ENCODE measurements at places on chromosomes 13 and 19.

- DNase-seq = no peak
Measured at GRCh38 chr13:32726374-32727037, 140.3 kb downstream of the PDS5B start.

DNA sequence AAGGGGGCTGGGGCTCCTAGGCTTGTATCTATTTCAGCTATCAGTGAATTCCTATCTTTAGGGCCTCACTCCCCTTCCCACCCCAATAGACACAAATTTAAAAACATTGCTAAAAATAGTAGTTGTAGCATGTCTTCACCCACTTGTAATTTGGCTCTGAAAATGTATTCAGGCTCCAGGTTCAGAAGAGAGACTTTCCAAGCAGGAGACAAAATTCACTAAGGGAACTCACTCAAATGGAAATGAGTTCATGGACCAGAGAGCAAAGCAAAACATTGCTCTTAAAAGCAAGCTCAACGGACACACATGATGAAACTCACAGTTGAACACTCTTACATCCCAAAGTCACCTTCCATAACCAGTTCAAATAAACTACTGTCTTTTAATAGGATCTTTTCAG lies 36.8 kb downstream of the PHF11 start:
- DNase-seq = no peak

DNA sequence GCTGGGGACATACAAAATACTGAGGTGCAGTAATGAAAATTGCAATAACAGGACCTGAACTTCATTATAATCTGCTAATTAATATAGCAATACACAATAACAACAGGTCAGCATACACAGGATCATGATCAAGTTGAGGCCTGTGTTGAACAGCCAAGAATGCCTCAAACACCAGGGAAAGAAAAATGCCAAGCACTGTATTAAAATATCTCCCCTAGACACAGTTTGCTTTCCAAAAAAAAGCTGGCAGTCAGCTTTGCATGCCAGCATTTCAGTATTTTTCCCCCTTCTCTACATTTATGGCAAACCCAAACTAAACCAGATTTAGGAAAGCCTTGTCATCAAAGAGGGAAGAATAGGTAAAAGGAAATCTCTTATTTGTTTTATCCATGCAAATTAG lies 226.9 kb downstream of the LHFPL6 start:
- DNase-seq = no peak

- DNase-seq = no peak
Measured at GRCh38 chr19:13764821-13765394, 586 bp downstream of the MRI1 start.

DNA sequence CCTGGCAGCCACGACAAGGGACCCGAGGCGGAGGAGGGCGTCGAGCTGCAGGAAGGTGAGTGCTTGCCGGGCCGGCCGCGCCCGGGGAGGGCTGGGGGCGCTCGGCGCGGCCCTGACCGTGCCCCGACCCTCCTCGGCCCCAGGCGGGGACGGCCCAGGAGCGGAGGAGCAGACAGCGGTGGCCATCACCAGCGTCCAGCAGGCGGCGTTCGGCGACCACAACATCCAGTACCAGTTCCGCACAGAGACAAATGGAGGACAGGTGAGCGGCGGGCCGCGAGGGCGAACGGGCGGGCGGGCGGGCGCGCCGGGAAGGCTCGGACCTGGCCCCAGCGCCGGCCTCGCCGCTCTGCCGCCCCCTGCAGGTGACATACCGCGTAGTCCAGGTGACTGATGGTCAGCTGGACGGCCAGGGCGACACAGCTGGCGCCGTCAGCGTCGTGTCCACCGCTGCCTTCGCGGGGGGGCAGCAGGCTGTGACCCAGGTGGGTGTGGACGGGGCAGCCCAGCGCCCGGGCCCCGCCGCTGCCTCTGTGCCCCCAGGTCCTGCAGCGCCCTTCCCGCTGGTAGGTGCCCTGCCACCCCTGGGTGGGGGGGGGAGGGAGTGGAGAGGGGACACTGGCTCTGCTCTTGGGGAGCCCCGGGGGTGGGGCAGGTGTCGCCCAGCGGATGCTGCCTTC lies 816 bp downstream of the USF2 start:
- peak; percentile 64 for DNase-seq

DNA sequence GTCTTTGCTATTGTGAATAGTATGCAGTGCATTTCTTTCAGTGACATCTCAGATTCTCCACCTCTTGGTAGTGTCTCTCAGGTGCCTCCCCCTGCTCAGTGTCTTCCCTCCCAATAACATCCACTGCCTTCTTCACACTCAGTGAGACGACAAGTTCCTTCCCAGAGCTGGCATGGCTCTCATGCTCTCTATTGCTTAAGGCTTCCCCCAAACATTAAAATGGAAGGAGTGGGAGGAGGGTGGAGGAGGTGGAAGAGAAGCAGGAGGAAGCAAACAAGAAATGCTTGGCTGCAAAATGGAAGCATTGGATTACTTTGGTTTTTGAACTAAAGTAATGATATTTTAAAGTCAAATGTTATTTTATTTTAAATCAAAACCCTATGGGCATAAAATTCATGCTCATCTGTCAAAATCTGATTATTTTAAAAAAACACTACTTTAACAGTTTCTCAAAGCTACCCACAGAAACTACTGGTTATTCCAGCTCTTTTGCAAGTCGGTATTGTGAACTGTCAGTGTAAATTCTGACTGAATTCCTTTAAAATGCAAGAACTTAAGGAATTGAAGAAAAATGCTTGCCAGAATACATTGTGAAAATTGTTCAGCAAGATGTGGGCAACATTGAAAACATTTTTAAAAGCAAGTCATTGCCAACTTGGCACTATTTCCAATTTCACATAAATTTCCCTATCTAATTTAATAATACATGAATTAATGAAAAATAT lies 727.6 kb upstream of the ARGLU1 start:
- no peak for DNase-seq

GRCh38 chr13:41520660-41521630 lies 63.6 kb downstream of the RGCC start:
- DNase-seq = no peak

DNA sequence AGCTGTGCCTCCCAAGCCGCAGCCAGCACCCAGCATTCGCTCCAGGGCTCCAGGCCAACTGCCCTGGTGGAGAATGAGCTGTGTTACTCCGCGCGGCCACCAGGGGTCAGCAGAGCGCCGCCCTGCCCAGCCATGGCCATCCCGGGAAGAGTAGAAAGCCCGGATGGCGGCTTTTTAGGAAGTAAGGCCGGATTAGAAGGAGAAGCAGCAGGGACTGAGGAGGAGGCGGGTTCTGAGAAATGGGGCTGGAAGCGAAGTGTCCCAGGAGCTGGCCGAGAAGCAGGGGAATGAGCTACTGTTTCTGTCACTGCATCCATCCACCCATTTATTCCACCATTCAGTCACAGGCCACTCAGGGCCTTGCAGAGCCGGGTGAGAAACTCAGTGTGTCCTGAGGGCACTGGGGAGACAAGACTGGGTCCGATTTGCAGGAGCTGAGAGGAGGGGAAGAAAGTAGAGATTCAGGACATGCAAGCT lies 6.6 kb upstream of the NPAS1 start:
- DNase-seq = no peak

GRCh38 chr19:41324231-41324702 lies 14.3 kb downstream of the CCDC97 start:
- no peak for DNase-seq

DNA sequence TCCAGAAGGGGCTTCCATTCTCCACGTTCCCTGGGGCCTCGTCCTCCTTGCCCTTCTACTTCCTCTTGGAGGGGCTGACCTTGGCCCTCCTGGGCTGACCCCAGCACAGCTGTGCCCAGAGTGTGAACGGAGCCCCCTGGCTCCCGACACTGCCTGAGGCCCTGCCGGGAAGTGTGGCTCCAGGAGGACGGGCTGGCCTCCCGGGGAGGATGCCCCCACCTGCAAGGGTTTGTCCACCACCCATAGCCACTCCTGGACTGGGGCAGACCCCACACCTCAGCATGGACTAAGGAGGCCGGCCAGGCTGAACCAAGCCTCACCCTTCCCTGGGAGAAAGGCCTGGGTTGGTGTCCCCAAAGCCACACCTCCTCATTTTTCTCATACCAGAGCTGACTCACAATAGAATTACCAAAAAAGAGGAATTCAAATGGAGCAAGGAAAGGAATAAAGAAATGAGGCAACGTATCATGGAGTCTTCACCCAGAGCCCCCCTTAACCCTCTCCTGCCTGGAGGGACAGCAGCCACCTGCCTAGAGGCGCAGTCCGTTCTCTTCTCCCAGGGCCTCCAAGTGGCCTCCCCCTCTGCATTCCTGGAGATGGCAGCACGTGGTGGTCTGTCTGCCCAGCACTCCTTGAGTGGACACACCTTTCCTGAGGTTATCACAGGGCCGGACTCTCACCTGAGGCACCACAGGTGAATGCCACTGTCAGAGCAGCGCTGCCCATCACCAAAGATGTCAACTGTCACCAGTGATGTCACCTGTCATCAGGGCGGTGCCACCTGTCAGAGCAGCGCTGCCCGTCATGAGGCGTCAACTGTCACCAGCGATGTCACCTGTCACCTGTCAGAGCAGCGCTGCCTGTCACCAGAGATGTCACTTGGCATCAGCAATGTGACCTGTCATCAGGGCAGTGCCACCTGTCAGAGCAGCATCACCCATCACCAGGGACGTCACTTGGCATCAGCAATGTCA lies 3.1 kb upstream of the C13orf46 start:
- no peak for DNase-seq

DNA sequence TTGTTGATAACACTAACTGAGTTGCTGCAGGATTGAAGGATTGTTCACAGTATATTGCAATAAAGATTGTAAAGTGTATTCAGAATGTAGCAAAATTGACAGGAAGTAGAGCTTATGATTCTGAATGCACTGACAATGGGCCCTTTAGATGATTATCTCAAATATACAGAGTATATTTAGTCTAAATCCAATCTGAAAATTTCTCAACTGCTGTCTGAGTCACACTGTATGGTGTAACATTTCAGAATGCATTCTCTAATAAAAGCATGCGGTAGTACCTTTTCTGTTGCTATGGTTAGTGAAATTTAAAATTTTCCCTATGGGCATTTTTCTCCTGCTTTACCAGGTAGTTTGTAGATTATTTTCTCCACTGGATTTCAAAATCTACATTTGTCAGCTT lies 365.2 kb downstream of the PCDH17 start:
- DNase-seq = no peak

GRCh38 chr19:10222201-10222890 lies 8.8 kb downstream of the S1PR2 start:
- DNase-seq = no peak

GRCh38 chr19:7665076-7665475 lies 3.8 kb upstream of the RETN start:
- DNase-seq = no peak

GRCh38 chr13:59963827-59964226 lies 199.9 kb downstream of the DIAPH3 start:
- no peak for DNase-seq

DNA sequence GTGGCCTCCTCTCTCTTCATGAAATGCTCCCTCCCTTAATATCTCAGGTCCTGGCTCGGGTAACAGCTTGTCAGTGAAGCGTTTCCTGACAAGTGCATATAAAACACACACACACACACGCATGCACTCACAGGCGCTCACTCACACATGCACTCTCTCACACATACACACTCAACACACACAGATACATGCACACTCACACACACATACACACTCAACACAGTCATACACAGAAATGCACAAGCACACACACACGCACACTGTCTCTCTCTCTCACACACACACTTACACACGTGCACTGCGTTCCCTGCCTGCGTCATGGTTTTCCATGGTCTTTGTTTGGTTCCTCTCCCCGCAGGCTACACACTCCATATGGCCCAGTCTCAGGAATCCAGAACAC lies 344.1 kb downstream of the UQCRFS1 start:
- no peak for DNase-seq

GRCh38 chr13:44232774-44233173 lies 140.8 kb upstream of the SERP2 start:
- DNase-seq = no peak

DNA sequence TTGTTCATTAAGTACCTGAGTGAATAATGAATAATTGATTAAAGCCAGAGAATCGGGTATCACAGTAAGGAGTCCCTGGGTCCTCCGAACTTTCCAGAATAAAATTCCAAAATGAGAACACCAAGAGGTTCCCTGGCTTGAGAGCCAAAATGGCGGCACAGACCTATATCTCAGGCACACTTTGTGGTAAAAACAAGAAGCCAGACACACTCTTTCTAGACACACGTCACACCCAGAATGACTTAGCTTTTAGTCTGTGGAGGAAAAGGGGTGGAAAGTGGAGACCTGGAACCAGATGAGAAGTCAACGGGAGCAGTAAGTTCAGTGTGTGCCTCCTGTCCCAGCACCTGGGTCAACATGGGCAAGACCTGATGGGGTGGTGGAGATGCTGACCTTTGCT lies 8.4 kb downstream of the ARL11 start:
- no peak for DNase-seq

DNA sequence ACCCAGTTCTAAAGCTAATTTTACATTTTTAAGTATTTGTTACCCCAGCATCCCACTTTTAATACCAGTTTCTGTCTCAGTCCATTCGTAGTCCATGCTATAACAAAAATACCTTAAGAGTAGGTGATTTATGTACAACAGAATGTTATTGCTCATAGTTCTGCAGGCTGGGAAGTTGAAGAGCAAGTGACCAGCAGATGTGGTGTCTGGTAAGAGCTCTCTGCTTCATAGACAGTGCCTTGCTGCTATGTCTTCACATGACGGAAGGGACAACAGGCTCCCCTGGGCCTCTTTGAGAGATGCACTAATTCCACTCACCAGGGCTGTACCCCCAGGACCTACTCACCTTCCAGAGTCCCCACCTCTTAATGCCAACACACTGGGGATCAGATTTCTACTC lies 96.6 kb downstream of the COL4A2 start:
- DNase-seq = no peak

GRCh38 chr19:35650581-35650980 lies 2.5 kb downstream of the COX6B1 start:
- DNase-seq = no peak
